ENCODE measurements at places on chromosomes 4 and X.
A peak's percentile ranks its signal among the peaks of the same experiment; 100 is the strongest.

GRCh38 chr4:2094545-2094944 lies 35.4 kb downstream of the NAT8L start:
- DNase-seq: no peak

DNA sequence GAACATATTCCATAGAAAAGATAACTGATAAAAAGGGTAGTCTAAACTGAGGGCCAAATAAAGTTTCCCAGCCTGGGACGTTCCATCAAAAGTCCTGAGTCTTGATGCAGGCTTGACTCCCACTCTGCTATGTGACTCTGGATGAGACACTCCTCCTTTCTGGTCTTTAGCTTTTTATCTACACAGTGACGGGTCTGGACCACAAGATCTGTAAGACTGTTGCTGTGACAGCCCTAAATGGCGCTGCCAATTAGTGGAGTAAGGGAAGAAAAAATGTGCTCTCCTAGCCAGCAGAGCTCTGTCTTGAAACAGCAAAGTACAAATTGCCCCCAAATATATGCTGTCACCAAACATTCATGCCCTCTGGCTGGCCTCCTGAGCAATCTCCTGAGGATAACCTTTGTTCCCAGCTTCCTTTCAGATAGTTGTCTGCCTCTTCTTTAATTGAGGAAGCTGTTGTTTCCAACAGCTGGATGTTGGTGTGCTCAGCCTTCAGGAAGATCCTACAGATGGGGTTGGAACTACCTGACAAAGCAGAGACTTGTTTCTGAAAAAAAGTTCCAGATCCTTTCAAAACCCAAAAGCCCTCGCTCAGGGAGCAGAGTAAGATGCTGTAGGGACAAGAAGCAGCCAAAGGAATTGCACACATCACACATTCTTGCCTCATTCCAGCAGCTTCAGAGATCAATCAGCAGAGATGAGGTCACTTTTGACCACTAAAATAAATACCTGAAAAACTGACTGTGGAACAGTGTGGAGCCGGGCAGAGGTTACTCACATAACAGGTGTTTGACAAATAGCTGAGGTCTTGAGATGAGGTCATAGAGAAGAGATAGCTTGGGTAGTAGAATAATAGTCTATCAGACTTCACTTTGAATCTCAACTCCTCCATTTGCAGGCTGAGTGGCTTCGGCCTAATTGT lies 383.4 kb upstream of the FGF13 start:
- DNase-seq: no peak

- peak; percentile 1 for DNase-seq
These were observed 69.8 kb downstream of the COL25A1 start for GRCh38 chr4:109232681-109233080.

DNA sequence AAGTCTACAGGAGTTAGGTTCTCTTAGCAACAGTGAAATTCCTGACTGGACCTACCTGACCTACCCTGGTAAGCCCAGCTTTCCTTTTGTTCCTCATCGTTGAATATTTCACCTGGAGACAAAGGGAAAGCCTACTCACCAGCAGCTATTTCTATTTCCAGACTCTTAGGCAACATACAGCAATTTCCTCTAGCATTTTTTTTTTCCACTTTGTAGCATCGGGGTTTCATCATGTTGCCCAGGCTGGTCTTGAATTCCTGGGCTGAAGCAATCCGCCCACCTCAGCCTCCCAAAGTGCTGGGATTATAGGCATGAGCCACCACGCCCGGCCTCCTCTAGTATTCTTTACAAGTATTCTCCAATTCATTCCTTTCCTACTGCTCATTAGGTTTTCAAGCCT lies 6.8 kb upstream of the S100G start:
- DNase-seq: peak; percentile 79

GRCh38 chrX:110706446-110706845 lies 89.2 kb downstream of the CHRDL1 start:
- DNase-seq: no peak

GRCh38 chr4:26985873-26986272 lies 125.2 kb downstream of the STIM2 start:
- DNase-seq: no peak

DNA sequence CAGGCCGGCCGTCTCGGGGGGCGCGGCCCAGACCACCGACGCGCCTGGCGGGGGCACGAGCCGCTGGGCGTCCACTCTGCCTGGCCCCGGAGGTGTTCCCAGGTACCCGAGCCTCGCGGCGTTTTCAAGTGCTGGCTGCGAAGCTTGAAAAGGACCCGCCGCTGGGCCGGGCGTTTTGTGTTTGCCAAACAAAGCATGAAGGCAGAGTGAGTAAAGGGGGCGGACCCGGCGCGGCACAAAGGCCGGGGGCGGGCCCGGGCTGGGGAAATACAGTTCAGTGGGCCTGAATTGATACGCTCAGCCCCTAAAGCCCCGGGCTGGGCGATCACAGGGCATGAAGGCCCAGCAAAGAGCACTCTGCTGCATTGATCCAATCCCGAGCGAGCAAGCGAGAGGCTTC lies 65.4 kb downstream of the SOX3 start:
- peak; percentile 3 for DNase-seq

DNA sequence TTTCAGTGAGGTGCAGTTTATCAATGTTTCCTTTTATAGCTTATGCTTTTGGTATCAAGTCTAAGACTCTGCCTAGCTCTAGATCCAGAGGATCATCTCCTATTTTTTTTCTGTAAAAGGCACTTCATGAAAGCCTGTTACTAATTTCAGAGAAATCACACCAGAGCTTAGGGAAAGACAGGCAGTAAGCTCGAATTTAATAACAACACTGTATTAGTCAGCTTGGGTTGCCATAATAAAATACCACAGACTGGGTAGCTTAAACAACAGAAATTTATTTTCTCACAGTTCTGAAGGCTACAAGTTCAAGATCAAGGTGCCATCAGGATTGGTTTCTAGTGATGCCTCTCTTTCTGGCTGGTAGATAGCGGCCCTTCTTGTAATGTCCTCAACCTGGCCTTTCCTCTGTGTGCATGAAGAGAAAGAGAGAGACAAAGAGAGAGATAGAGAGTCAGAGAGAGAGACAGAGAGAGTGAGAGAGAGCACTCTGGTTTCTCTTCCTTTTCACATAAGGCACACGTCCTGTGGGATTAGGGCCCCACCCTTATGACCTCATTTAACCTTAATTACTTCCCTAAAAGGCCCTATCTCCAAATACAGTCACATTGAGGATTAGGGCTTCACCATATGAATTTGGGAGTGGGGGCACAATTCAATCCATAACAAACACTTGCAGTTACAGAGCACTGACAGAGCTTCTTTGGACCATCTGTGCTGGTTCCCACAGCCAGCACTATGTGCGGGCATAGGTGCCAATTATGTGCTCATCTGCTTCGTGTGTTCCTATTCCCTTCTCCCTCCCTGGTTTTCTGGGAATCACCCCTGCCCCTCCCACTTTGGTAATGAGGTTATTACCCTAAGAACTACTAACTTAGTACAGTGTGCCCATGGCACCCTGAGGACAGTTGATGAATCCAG lies 114.8 kb upstream of the MED14 start:
- peak; percentile 45 for DNase-seq

- DNase-seq: no peak
These were observed 28.6 kb downstream of the TMEM255A start for GRCh38 chrX:120282697-120283096.

- DNase-seq: no peak
These were observed 2.4 kb upstream of the CRMP1 start for GRCh38 chr4:5895287-5895686.

- no peak for DNase-seq
These were observed 34.9 kb downstream of the ZCCHC13 start for GRCh38 chrX:74338852-74339251.

DNA sequence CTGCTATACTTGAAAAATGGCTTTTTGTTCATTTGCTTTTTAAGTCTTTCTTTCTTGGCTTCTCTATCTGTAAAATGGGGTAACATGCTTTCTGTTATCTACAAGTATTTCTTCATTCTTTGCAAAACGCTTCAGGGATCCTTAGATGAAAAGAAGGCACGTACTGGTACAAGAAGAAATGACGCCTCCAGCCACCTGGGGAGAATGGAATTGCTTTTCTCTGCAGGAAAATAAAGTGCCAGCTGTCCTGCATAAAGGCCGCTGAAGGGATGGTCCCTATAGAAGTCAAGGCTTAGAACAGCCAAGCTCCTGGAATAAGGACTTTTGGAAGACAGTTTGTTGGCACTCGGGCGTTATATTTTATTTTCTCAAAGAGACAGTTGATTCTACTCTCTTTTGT lies 210.8 kb upstream of the RASGEF1B start:
- no peak for DNase-seq

- no peak for DNase-seq
These were observed 32.7 kb upstream of the DAPP1 start for GRCh38 chr4:99783940-99784339.

- DNase-seq: no peak
These were observed 38.0 kb downstream of the TRIM2 start for GRCh38 chr4:153241970-153242838.

DNA sequence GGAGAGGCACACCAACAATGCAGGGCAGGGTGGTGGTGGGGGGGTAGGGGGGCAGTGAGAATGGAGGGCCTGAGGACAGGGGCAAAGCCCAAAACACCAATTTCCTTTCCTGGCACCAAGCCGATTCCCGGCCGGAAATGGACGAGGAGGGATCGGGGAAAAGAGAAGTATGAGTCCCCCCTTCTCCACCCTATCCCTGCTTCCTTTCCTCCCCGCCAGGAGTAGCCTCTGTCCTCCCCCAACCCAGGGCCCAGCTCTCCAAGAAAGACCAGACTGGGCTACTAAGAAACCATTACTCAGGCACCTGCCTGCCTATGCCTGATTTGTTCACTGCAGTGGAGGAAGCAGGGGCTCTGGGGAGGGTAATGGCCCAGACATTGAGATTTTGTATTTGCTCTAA lies 402 bp downstream of the CCDC120 start:
- DNase-seq: no peak

GRCh38 chr4:2407991-2408342 lies 10.5 kb downstream of the ZFYVE28 start:
- DNase-seq: no peak

GRCh38 chr4:6701371-6701770 lies 7.7 kb downstream of the S100P start:
- DNase-seq: no peak

Measured in fibroblast of skin of back (primary cell).